Suppressor macrophage (primary cell): ENCODE measurements at places on chromosomes 7 and 10.

DNA sequence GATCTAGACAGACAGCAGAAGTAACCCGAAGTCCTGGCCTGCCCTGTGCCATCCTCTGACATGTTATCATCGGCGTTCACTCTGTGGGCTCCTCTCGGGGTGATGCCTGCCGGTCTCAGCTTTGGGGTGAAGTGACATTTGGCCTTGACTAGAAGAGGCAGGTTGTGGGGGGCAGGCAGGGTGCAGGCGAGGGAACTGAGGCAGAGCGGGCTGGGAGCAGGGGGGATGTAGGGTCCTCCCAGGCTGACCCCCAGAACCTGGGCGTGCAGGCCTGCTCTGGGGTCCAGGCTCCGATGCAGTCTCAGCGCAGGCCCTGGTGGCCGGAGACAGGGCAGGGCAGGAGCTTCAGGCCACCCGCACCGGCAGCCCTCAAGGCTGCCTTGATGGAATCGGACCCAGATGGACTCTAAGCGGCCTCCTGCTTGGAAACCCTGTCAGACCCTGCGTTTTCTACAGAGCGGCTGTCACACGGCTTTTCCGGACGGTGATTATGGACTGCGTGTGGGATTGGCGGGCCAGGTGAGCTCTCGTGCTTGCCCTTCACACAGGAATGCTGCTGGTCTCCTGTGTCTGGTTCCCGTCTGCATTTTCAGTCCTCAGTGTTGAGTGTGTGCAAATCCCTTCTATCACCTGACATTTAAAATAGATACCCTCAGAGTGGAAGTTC, 842 bp upstream of the JAKMIP3 start:
- DNase-seq = no peak

DNA sequence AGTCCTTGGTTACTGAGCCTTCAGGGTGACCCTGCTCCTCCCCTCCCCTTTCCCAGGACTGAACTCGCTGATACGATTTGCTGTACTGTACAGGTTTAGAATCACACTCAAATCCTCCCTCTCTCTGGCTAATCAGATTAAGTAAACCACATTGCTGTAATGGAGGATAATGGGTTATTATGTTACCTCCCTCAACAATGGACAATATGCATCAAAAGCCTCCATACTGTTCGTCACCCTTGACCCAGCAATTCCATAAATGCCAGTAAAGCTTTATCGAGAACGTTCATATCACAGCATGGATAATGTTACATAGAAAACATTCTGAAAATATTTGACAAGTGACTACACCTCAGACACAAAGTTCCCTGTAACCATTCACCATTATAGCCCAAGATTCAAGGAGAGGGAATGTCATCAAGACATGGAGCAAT, 61.7 kb downstream of the FAM107B start:
- no peak for DNase-seq

- no peak for DNase-seq
These were observed 6.8 kb downstream of the POLM start for GRCh38 chr7:44075296-44076075.

- DNase-seq = no peak
These were observed 19.3 kb downstream of the ZRANB1 start for GRCh38 chr10:124961248-124961570.

DNA sequence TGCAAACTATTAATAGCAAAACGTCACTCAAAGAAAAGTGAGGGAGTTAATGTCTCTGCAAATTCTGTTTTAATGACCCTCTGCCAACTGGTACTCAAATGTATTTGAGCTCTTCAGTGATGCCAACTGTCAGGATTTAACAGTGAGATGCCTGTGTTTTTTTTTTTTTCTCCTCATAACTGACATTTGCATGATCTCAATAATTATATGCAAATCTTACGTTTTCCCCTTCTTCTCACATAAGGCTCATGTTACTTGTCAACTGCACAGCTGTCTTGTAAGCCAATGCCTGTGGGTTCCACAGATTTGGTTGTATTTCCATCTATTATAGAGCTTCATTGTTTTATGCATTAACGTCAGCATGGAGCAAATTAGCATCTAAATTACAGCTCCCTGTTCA, 38.2 kb downstream of the PPP1R3A start:
- no peak for DNase-seq

DNA sequence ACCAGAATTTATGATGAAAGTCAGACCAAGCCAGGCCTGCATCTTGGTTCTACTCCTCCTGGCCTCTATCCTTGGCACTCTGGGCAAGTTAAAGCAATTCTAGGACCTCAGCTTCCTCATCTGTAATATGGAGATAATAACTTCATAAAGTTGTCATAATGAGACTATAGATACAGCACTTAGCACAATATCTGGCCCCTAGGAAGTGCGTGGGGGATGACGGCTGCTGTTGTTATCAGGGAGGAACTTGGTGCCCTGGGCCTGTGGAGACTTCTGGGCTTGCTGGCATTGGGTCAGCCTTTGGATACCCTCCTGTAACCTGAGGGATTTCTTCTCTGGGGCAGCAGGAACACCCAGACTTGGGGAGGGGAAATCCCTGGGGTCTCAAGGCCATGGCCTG, 27.6 kb downstream of the PFKFB3 start:
- no peak for DNase-seq

GRCh38 chr7:25671111-25671510, 442.8 kb upstream of the NPVF start:
- no peak for DNase-seq

- DNase-seq = no peak
These were observed 39.2 kb downstream of the DNAJC9 start for GRCh38 chr10:73207883-73208282.
